ENCODE measurements at places on chromosomes 3 and 15.

GRCh38 chr3:46356276-46356675 lies 2.4 kb downstream of the CCR2 start:
- no peak for DNase-seq

DNA sequence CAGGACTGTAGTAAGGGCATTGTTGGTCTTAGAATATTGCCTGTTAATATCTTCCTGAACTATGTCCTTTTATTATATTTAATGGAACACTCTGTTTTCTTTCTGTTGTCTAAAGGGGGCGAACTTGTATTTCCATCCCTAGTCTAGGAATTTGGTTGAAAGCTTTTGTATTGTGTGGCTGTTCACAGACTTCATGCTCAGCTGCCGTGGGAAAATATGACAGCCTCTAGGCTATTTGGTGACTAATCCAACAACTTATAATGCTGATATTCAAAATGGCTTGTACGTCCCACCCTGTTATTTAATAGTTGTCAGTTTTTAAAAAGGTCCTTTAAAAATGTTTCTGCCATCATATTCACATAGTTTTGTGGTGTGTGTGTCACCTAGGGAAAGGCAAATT lies 202.6 kb downstream of the KLHL25 start:
- DNase-seq: peak; percentile 75

DNA sequence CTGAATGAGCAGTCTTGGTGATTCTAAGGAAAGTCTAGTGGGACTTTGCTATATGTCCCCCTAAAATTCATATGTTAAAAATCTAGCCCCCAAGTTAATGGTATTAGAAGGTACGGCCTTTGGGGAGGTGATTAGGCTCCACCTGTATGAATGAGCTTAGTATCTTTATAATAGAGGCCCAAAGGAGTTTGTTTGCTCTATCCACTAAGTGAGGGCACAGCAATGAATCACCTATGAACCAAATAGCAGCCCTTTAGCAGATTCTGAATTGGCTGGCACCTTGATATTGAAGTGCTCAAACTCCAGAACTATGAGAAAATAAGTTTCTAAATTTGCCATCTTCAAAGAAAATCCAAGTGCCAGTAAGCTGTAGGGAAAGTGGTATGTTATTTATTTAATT lies 187.9 kb downstream of the SUCNR1 start:
- no peak for DNase-seq

DNA sequence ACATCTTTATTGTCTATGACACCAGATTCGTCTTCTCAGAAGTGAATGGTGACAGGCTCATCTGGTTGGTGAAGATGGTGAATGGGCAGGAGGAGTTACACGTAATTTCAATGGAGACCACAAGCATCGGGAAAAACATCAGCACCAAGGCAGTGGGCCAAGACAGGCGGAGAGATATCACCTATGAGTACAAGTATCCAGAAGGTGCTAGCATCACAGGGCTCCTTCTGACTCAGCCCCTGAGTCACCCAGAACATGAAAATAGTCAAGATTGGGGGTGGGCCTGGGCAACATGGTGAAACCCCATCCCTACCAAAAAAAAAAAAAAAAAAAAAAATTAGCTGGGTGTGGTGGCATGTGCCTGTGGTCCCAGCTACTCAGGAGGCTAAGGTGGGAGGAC lies 32.6 kb downstream of the TGM4 start:
- peak; percentile 68 for DNase-seq

DNA sequence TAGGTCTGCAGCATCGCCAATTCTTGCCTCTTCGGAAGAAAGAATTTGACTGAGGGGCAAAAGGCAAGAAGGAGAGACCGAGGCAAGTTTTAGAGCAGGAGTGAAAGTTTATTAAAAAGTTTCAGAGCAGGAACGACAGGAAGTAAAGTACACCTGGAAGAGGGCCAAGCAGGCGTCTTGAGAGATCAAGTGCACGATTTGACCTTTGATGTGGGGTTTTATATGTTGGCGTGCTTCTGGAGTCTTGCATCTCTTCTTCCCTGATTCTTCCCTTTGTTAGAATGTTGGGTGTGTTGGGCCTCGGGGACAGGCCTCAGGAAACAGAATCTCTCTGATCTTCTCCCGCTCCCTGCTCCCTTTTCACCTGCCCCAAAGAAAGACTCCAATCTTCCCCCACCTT lies 40.6 kb upstream of the FLNB start:
- no peak for DNase-seq

DNA sequence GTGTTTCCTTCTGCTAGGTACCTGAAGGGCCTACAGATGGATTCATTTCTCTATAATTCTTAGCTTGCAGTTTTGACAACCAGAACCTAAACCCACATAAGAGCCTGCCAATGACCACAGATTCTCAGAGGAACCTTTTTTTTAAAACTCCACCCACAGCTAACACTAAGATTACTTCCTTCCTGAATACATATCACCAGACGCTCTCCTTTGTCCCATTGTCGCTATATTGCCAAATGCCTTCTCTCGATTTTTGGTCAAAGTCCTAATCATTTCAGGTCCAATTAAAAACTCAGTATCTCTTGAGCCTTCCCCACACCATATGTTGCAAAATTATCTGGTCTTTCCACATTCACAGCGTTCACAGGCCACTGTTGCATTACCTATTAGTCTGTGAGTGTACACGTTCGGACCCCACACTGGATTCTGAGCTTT lies 12.4 kb downstream of the ZNF710 start:
- no peak for DNase-seq

- DNase-seq: peak; percentile 80
Observed at GRCh38 chr15:68252925-68253534, 23.5 kb upstream of the CLN6 start.

GRCh38 chr3:96434651-96435050 lies 379.7 kb upstream of the EPHA6 start:
- DNase-seq: peak; percentile 91

DNA sequence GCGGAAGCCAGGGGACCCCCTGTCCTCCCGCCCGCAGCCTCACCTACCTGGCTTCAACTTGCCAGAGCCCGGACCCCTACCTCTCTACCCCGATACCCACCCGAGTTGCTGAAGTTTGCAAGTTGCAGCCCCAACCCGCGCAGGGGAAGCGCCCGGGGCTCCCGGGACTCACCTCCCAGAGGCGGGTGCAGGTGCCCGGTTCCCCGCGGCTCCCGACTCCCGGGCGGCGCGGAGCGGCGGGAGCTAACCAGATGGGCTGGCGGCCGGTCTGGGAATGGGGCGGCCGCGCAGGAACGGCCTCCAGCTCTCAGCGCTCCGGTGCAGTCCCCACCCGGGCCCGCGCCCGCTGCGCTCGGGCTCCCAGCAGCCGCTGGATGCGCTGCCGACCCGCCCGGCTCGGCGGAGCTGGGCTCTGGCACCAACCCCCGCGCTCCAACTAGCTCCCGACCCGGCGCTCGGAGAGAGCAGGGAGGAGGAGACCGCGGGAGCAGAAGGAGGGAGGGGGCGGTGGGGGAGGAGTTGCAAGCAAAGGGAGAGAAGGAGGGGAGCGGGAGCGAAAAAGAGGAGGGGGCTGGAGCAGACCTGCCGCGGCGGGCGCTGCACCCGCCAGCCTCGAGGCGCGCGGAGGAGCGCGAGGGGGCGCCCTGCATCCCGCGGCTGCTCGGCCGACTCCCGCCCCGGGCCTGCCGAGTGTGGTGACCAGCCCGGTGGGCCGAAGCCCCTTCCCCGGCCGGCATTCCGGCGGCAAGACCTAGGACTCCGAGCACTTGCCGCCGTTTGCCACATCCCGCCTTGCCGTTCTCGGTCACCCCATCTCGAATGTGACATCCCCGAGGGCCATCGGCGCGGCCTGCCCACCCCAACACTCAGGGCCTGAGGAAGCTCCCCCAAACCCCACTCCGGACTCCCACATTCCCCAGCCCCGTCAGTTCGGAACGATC lies at the start of gene SEMA5B:
SEMA5B (minus strand) TSS at position 472 of the 941 bp plus-strand sequence. CDS start 66,500 bp downstream, outside the sequence.
- no peak for DNase-seq

GRCh38 chr3:151085227-151085888 lies at the start of gene MED12L:
TSS of gene MED12L (plus strand) at chr3:151085664. CDS start at chr3:151086927, 1,263 bp downstream.
- peak; percentile 62 for DNase-seq

DNA sequence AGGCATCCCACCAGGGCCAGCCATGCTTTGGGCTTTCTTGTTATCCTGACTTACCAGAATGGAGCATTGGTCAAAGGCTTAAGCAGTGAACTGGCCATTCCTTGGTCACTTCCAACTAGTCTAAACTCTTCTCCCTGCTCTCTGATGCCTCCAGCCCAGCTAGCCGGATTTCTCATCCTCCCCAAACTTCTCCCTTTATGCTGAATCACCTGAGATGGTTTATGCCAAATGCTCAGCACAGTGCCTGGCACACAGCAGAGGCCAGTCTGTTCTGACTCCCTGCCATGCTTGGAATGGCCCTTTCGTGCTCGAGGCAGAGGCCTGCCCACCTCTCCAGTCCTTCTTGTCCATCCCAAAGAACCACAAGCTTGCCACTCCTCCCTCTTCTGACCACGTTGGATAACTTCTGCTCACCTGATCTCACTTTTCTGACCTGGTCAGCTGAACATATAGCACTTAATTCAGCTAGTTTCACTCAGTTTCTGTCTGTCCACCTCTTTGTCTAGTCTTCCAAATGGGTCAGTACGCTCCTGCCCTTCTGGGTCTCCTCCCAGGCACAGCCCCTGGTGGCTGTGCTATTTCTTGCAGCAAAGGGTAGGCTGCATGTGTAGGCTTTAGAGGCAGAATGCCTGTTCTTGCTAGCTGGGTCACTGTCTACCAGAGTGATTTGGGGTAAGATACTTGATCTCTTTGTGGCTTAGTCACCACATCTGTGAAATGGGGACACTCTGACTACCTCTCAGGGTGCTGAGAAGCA lies 2.2 kb upstream of the RBP1 start:
- no peak for DNase-seq

DNA sequence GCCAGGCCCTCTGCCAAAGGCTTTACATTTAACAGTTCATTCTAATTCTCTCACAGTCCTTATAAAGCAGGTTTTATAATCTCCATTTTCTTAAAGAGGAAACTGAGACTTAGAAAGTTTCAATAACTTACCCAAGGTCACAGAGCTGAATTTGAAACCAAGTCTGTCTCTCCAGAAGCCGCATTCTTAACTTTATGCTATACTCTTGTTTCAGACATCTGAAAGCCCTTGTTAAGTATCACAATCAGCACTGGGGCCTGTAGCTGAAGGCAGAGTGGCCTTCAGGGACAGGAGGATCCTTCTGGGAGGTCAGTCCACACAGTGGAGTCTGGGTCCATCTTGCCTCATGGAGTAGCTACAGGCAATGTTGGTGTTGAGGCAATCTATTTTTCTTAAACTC lies 27.9 kb downstream of the LRRN1 start:
- no peak for DNase-seq

GRCh38 chr3:116084999-116085791 lies 360.1 kb downstream of the LSAMP start:
- no peak for DNase-seq

GRCh38 chr3:11430624-11431023 lies 158.4 kb downstream of the ATG7 start:
- DNase-seq: no peak
